ENCODE measurements at places on chromosomes 1 and 21.

DNA sequence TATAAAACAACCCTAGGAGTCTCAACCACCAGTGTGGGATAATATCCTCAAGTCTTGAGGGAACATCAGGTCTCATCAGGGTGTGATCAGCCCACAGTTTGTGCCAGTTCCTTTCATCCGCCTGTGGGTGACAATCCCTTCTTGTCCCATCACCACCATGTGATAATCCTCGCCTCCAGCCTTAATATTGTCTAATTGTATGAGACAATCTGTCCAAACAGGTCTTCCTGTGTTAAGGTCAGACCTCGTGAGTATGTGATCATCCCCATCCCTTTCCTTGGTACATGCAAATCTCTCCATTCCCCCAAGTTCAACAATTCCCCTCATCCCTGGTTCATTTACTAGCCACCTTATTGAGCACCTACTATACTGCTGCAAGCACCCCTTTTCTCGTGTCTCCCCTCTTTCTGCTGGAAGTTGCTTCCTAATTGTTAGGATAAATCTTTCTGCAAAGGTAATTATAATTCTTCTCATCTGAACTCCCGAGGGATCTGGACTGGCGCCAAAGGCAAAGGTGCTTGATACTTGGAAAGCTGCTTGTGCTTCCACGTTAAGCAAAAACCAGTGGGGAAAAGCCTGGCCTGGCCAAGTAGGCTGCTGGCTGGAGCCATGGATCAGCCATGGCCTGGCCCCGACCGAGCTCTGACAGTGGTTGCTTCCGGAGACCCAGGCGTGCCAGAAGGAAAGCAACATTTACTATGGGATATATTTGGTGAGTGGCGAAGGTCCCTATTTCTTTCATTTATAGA, 92.5 kb downstream of the RNF220 start:
- DNase-seq: no peak

DNA sequence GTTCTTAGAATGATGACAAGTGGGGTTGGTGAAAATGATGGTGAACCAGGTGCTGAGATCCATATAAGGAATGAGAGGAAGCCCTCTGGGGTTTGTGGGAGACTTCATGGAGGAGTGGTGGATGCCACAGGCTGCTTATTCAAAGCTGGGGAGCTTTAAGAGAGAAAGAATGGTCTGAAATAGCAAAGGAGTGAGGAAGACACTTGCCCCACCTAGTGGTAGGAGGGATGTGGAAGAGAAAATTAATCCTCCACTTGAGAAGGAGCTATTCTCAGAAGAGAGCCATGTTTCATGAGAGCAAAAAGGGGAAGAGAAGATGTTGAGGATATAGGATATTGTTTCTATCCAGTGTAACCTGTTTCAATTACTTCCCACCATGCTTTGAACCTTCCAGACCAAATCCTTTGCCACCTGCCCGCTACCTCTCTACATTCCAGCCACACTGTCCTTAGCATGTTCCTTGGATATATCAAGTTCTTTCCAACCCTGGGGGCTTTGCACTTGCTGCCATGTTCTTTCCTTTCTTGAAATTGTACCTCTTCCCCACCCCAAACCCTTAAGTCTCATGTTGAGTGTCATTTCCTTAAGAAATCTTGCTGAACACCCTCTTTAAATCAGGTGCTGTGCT, 19.6 kb upstream of the ZNF648 start:
- DNase-seq: no peak

GRCh38 chr1:191618181-191618580, 540.1 kb upstream of the RGS18 start:
- no peak for DNase-seq

DNA sequence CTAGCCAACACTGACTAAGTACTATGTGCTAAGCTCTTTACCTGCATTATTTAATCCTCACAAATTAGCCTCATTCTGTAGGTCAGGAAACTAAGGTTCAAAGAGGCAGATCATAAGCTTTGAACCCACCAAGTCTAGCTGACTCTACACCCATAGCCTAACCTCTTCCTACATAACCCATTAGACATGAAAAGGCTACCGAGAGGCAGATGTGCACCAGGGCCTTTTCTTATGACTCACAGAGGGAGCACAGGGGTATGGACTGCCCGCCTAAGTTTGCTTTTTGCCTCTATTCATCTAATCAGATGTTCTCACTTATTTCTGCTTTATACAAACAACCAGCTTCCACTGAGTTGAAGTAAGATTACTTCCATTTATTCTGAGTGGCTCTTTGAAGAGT, 31.5 kb downstream of the LBR start:
- no peak for DNase-seq

- DNase-seq: no peak
Observed at GRCh38 chr1:203306089-203306964, 1.0 kb downstream of the BTG2 start.

DNA sequence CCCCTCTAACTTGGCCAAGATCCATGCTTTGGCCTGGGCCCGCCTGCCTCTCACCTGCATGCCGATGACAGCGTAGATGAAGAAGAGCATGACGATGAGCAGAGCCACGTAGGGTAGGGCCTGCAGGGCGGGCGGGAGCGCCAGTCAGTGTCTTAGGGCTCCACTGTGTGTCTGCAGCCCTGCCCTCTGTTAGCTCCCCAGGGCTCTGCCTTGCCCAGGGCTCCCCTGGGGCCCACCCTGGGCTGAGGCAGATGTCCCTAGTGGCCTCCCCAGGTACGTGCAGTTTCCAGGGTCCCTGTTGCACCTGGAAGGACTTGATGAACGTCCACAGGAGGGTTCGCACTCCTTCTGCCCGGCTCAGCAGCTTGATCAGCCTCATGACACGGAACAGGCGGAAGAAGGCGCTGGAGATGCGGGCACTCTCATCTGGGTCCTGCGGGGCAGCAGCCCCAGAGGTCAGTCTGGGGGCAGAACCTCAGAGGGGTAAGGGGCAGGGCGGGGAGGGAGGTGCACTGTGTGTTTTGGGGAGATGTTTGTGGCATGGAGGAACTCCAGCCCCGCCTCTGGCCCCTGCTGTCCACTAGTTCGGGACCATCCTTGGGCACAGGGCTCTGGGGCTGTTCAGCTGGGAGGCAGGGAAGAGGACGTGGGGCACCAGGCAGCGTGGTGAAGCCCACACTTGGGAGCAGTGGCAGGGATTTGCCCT, 29.8 kb upstream of the KIF21B start:
- no peak for DNase-seq

GRCh38 chr1:240235521-240236288, 144.0 kb downstream of the FMN2 start:
- no peak for DNase-seq

DNA sequence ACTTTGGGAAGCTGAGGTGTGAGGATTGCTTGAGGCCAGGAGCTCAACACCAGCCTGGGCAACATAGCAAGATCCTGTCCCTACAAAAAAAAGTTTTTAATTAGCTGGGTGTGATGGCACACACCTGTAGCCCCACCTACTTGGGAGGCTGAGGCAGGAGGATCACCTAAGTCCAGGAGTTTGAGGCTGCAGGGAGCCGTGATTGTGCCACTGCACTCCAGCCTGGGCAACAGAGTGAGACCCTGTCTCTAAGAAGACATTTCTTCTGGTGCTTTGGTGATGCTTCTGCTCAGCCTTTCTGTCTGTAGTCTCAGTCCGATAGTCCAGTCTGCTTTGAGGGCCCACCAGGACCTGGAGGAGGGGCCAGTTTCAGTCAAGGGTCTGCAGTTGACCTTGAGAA, 8.3 kb downstream of the PGD start:
- DNase-seq: no peak

GRCh38 chr1:11147197-11147770, 41.9 kb upstream of the ANGPTL7 start:
- no peak for DNase-seq

DNA sequence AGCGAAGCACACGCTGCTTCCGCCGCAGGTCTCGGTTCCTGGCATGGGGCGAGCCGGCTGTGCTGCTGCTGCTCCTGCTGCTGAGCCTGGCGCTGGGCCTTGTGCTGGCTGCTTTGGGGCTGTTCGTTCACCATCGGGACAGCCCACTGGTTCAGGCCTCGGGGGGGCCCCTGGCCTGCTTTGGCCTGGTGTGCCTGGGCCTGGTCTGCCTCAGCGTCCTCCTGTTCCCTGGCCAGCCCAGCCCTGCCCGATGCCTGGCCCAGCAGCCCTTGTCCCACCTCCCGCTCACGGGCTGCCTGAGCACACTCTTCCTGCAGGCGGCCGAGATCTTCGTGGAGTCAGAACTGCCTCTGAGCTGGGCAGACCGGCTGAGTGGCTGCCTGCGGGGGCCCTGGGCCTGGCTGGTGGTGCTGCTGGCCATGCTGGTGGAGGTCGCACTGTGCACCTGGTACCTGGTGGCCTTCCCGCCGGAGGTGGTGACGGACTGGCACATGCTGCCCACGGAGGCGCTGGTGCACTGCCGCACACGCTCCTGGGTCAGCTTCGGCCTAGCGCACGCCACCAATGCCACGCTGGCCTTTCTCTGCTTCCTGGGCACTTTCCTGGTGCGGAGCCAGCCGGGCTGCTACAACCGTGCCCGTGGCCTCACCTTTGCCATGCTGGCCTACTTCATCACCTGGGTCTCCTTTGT, 2.6 kb downstream of the TAS1R3 start:
- no peak for DNase-seq

GRCh38 chr21:33684923-33685560, 42.7 kb downstream of the ITSN1 start:
- DNase-seq: no peak

DNA sequence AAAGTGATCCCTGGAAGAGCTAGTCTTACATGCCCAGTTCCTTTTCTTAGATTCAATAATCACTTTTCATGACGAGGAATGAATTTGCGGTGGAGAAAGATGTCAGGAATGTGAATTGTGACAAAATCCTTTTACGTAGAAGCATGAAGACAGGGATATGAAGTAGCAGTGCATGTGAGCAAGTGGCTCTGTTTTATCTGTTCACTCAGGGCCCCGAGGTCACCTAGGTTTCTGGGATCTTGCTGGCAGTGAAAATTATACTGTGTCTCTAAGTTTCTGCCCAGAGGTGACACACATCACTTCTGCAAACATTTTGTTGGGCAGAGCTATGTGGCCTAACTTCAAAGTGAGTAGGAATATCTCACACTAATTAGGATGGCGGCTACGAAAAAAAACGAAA, 79.3 kb downstream of the USP25 start:
- DNase-seq: no peak

GRCh38 chr1:206508130-206508889, 979 bp downstream of the RASSF5 start:
- DNase-seq: no peak

DNA sequence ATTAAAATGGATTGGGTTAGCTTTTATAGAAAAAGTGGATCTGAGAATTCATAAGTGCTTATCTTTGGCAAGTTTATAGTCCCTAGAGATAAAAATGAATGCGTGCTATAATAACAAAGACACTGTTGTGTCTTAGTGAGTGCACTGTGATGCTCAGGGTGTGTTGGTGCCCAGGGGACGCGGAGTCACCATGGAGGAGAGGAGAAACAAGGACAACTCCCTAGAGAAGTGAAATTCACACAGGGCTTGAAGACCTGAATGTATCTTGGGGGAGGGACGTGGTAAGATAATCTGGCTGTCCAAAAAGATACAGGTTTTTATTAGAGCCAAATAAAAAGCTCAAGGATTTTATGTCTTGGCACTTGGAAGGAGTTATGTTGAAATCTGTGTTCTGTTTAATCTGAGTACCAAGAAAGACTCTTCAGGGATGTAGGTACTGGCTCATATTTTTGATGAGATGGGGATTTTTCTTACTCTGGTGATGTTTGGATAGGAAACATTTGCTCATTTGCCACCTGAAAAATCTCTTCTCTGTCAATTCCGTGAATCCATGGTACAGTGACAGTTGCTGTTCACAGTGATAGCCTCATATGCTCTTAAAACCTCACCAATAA, 9.6 kb downstream of the SMYD2 start:
- DNase-seq: no peak

GRCh38 chr21:44583089-44583799, 2.8 kb upstream of the KRTAP10-5 start:
- DNase-seq: no peak

DNA sequence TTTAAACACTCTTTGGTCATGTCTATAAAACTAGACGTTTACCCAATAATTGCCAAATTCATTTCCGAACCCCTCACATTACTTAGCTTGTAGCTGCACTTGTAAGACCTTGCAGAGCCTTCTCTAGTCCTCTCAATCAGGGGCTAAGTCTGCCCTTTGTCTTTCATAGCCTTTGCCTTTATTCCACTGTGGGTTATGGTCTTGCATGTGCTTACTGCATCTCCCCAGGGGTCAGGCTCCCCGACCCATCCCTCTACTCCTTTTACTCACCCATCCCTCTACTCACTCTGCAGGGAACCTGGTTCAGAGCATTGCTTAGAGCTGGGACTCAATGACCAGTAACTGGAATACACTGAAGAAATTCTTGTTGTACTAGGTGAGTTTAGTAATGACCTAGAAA, 235.4 kb downstream of the PCP4 start:
- DNase-seq: no peak

GRCh38 chr1:95229037-95229436, 5.0 kb upstream of the RWDD3 start:
- no peak for DNase-seq

GRCh38 chr1:45545019-45545493, 5.6 kb upstream of the AKR1A1 start:
- no peak for DNase-seq

GRCh38 chr1:58905126-58905490, 121.3 kb upstream of the JUN start:
- no peak for DNase-seq

- DNase-seq: no peak
Observed at GRCh38 chr1:15851210-15852035, 3.9 kb downstream of the SPEN start.

GRCh38 chr1:168795681-168796080, 66.7 kb upstream of the DPT start:
- DNase-seq: no peak

Measured in stimulated activated CD8-positive, alpha-beta memory T cell treated with anti-CD3 and anti-CD28 coated beads, Interleukin-15, amount 100 ng/mL, for 4 hours (primary cell).